CD4-positive, alpha-beta T cell treated with Interleukin-12 subunit alpha and Interleukin-12 subunit beta, for 1 hour (primary cell): ENCODE measurements at places on chromosomes 2 and 18.

- no peak for DNase-seq
Observed at GRCh38 chr2:153476816-153477635, 1.5 kb downstream of the RPRM start.

- DNase-seq: no peak
Observed at GRCh38 chr18:59555995-59556659, 141.1 kb downstream of the CCBE1 start.

DNA sequence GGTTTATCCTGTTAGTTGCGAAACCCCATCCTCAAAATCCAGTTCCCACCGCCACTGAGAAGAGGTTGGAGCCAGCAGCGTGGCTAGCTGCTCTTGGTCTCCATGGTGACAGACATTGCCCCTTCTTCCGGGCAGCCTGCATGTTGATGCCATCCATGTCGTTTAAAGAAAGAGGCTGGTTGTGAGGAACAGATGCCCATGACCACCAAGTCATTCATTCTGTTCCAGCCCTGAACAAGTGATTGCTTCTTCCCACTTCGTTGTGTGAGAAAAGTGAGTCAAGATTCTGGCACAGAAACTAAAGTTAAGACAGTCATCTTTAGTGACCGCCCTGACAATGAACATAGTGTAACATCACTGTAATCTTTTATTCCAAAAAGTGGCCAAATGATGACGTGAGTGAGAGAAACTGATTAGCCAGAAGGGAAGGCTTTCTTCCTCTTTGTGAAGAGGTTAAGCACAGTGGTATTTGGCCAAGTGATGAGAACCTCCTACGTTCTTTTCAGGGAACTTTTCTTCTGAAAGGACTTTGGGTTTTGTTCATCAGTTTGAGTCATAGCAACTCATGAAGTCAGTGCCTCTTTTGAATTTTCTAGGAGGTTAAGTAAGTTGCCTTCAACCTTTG is 272.5 kb downstream of the GALR1 start:
- no peak for DNase-seq

- DNase-seq: no peak
Observed at GRCh38 chr18:52334307-52334706, 5.7 kb upstream of the DCC start.

DNA sequence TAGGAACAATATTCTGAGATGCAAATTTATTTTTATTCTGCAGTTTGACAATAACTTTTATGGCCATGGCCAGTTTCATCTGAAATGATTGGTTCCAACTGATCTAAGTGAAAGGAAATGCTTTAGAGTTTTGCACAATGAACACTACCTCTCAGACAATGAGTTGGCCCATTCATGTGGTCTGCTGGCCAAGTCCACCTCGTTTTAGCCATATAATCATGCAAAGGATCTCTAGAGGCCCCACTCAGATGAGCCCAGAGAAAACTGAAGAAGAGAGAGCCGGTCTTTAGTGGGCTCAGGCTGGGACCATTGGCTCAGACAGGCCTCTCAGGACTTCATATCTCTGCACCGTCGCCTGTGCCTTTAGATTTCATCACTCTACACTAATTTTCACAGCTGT is 254.7 kb downstream of the MREG start:
- DNase-seq: no peak

GRCh38 chr2:193373120-193373519 is 1178.4 kb upstream of the TMEFF2 start:
- no peak for DNase-seq

DNA sequence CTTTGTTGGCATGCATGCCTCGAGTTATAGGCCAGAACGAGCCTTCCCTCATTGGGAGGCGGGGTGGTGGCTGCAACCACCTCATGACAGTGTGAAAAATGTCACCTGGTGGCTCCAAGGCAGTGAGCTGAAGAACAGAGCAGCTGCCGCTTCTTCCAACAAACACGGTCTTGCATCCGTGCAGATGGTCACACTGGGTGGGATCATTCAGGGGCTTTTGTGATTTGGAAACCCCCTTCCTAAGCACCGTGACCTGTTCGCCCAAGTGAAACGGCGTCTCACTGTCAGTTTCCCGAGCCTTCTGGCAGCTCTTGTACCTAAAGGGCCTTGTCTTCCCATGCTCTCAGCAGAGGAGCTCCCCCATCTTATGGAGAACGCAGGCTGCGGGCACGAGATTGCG is 159.7 kb downstream of the NAPG start:
- no peak for DNase-seq

- DNase-seq: no peak
Observed at GRCh38 chr18:77590943-77591515, 341.4 kb downstream of the GALR1 start.

DNA sequence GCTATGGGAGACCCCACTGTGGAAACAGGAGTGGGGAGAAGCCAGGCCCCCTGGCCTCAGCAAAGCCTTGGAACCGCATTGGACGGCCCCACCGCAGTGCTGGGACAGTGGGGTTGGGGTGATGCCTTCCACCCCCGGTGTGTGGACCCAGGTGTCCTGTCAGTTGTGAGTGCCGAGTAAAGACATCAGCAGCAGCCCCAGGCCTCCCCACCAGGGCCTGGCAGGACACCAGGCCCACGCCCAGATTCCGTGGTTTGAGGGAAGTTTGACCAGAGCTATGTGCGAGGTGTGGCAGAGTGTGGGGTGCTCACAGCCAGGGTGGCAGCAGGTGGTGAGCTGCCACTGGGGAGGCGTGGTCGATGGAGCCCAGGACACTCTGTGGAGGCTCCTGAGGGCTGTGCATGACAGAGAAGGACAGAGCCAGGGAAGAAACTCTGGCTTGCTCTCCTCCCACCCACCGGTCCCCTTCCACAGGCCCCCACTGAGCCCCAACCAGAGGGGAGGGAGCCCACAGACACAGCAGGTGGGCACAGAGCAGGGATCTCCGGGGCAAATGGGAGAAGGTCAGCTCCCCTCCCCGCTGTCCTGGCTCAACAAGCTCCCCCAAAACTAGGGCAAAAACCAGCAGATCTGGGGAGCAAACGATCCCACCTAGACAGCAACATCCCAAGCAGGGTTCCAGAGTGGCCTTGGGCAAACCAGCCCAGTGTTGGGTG is 69.1 kb downstream of the TWIST2 start:
- no peak for DNase-seq

- DNase-seq: peak; percentile 57
Observed at GRCh38 chr2:69830045-69830905, 815 bp downstream of the GMCL1 start.

DNA sequence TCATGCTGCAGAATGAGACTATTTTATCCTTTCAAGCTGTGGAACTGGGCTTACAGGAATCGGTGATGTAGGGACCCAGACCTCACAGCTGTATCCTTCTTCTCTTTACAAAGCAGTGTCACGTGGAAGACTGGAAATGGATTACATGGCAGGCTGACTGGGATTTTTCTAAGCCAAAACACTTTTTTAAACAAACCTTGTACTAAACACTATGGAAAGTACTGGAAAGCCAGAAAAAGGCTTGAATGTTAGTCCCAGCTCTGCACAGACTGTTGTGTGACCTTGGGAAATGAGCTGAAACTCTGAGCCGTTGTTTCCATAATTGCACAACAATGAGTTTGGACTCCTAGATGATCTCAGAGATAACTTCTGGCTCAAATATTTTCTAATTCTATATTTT is 7.6 kb upstream of the ADAM23 start:
- no peak for DNase-seq

DNA sequence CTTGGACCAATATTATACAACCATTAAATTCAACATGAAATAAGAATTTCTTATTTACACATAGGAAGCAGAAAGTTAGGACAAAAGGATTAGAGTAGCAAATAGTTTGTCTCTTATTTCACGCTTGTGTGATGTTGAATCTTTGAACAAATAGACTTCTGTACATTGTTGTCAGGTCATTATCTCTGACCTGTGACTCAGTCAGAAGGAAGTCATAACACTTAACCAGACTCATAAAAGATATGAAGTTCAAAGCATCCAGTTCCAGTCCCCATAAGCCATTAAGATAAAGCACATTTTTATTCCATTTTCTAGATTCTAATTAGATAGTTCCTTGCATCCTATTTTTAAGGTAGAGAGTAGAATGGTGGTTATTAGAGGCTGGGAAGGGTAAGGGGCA is 130.8 kb downstream of the UPP2 start:
- no peak for DNase-seq

- no peak for DNase-seq
Observed at GRCh38 chr2:44956843-44957242, 15.3 kb downstream of the SIX3 start.

GRCh38 chr18:76957384-76958355 is 135.3 kb downstream of the ZNF236 start:
- no peak for DNase-seq
